ENCODE measurements at places on chromosomes 1 and 21.

DNA sequence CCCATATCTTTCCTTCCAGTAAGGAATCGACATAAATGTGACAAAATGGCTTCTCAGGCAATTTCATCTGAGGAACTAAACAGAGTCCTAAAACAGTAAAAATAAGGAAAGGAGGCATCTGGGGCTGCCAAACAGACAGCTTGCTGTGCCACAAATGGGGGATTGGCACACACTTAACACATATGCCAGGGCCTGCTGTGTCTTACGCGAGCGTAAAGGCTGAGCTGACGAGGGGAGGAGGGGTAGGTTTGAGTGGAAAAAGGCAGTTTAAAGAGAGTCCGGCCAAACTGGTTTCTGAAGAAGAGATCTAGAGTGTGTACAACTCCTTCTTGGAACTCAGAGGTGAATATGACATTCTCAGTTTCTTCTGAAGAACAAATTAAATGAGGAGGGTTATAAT lies 244.1 kb upstream of the MAP1LC3C start:
- no peaks in the 10 kb centered on the region for H3K4me1 ChIP-seq
- no peaks in the 10 kb centered on the region for H3K36me3 ChIP-seq

DNA sequence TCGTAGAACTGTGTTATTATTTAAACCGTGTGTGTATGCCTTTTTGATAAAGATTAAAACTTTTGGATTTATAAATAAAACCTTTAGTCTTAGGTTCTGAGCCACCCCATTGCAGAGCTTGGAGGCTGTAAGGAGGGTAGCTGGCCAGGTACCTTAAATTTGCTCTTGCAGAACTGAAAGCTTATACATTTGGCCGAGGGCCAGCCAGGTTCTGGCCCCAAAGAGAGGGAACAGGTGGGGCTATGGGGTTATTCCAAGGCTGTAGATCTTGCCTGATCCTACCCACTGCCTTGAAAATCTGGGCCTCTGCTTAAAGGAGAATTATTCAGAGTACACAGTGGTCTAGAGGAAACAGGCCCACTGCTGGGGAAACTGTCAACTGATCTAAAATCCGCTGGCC lies 59.6 kb downstream of the CAMK2N1 start:
- no peak overlapping the region for H3K27ac ChIP-seq
- no peaks in the 10 kb centered on the region for H3K36me3 ChIP-seq
- no peaks in the 10 kb centered on the region for H3K27me3 ChIP-seq
- H3K4me1 ChIP-seq: no peaks in the 10 kb centered on the region
- H3K4me3 ChIP-seq: no peak overlapping the region

- no peaks in the 10 kb centered on the region for H3K27me3 ChIP-seq
- no peak for DNase-seq
- peaks cover 8% of the 10 kb centered on the region for H3K4me1 ChIP-seq
- H3K27ac ChIP-seq: no peak overlapping the region
- H3K36me3 ChIP-seq: no peaks in the 10 kb centered on the region
Observed at GRCh38 chr1:153748903-153749302, 21.1 kb downstream of the INTS3 start.

DNA sequence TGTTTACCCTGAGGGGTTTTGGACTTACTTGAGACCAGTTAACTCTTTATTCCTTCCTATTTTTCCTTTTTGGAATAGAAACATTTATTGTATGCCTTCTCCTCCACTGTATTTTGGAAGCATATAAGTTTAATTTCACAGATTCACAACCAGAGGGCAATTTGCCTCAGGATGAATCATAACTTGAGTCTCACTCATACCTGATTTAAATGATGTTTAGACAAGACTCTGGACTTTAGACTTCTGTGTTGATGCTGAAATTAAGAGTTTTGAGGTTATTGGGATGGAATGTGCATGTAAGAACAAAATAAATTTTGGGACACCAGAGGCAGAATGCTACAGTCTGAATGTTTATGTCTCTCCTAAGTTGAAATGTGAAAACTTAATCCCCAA lies 7.1 kb upstream of the ADAM30 start:
- H3K4me3 ChIP-seq: no peak overlapping the region
- H3K27ac ChIP-seq: no peak overlapping the region
- H3K27me3 ChIP-seq: no peaks in the 10 kb centered on the region
- DNase-seq: no peak
- no peaks in the 10 kb centered on the region for H3K36me3 ChIP-seq

- DNase-seq: no peak
- H3K27ac ChIP-seq: no peak overlapping the region
- H3K36me3 ChIP-seq: no peaks in the 10 kb centered on the region
Observed at GRCh38 chr1:205272536-205272935, 44.8 kb downstream of the TMCC2 start.

GRCh38 chr1:201877877-201878401 lies 10.8 kb upstream of the SHISA4 start:
- H3K36me3 ChIP-seq: no peaks in the 10 kb centered on the region
- no peaks in the 10 kb centered on the region for H3K4me1 ChIP-seq
- DNase-seq: no peak
- H3K4me3 ChIP-seq: no peak overlapping the region
